Activated CD4-positive, alpha-beta T cell treated with anti-CD3 and anti-CD28 coated beads, Interleukin-2, amount 10 ng/mL, durations not matched to agents 7 days and 5 days (primary cell): ENCODE measurements at places on chromosomes 2 and 18.

DNA sequence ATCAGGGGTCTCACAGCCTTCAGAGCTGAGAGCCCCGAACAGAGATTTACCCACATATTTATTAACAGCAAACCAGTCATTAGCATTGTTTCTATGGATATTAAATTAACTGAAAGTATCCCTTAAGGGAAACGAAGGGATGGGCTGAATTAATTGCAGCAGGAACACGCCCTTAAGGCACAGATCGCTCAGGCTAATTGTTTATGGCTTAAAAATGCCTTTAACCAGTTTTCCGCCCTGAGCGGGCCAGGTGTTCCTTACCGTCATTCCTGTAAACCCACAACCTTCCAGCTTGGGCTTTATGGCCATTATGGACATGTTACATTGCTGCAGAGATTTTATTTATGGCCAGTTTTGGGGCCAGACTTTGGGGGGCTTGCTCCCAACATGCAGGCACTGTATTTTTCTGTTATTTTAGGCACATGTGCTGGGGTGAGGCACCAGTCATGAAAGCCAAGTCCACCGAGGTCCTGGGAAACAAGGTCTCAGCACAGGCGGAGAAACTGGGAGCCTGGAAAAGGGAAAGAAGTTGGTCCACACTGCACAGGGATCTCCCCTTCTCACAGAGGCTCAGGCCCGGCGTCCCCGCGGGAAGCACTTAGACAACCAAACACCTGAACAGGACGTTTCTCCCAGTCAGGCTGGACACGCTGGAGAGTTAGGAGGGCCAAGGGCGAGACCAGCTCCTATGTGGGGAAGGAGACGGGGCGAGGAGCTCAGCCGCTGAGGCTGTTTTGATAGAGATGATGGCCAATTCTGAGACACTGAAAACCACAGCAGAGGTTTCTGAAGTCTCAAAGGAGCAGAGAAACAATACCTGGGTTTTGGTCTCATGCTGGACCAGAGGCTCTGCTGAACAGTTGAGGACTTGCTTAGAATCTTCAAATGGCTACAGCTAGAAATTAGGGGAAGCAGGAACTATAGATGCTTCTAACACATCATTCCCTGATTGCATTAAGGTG is 86.7 kb downstream of the TMEM18 start:
- no peak for DNase-seq

DNA sequence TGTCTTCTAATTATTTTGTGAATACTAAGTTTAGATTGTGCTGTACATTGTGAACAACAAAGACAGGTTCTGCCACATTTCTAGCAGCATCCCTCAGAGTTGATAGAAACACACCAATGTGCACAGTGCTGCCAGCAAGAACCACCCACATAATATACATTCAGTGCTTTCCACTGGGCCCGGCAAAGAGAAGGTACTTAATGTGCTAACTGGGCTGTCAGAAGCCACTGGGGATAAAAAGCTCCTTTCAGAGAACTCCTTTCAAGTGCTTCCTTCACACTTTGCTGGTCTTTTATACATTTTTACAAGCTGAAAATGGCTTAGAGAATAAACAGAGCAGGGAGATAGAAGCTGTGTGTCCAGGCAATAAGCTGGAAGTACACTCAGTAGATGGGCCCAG is 58.0 kb upstream of the CAPN13 start:
- DNase-seq: no peak

- DNase-seq: no peak
These were observed 261.1 kb upstream of the ZEB2 start for GRCh38 chr2:144780983-144781382.

DNA sequence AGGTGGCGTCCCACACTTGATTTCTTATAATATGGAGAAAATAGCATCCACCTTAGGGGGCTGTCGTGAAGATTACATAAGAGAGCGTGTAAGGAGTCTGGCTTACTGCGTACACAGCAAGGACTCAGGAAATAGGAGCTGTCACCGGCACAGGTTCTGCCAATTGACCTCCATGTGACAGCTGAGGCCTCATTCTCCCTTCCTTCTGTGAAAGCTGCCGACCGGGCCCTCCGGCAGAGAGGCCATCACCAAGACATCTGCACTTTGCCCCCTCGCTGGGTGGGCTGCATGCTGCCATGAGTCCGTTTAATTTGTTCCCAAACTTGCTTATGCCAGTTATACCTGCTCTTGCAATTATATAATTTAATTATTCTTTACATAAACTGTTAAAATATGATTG is 27.7 kb downstream of the HS1BP3 start:
- no peak for DNase-seq
